Activated CD8-positive, alpha-beta memory T cell treated with anti-CD3 and anti-CD28 coated beads, Interleukin-2, amount 50 U/mL, for 48 hours (primary cell): ENCODE measurements at places on chromosomes 6 and 20.

DNA sequence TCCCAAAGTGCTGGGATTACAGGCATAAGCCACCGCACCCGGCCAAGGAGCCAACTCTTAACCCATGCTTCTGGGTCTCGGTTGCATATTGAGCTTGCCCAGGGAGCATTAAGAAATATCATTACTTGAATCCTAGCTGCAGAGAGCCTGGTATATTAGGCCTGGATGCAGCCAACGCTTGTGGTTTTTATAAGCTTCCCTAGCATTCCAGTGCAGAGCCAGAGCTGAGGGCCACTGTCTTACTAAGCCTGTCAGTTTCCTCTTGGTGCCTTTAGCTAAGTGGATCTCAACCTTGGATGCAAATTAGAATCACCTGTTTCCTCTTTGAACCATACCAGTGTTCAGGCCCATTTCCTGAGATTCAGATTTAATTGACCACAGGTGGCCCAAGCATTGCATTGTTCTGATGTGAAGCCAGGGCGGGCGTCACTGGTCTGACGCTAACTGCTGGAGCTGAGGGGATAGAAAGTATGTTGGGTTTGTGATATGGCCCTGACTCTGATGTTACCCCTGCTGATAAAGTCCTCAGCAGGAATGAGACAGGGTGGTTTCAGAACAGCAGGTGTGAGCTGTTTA is 76.3 kb downstream of the BTBD3 start:
- no peak for DNase-seq

- DNase-seq = no peak
Measured at GRCh38 chr20:61720348-61720696, 345.4 kb downstream of the TAF4 start.

- DNase-seq = no peak
Measured at GRCh38 chr6:4804095-4804494, 27.9 kb downstream of the CDYL start.

DNA sequence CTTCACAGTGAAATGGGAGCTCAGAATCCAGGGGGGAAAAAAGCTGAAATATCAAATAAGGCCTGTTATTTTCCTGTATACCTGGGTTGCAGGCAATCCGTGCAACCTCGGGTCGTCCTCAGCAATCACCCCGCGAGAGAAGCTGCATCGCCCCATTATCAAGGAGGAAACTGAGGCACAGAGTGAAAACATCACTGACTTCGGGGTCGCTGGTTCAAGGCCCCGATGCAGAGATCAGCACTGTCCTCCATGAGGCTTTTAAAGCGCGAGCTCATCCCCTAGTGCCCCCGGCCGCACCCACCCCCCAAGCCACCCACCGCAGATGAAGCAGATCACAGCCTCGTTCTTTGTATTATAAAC is 203.9 kb downstream of the PREX1 start:
- no peak for DNase-seq

DNA sequence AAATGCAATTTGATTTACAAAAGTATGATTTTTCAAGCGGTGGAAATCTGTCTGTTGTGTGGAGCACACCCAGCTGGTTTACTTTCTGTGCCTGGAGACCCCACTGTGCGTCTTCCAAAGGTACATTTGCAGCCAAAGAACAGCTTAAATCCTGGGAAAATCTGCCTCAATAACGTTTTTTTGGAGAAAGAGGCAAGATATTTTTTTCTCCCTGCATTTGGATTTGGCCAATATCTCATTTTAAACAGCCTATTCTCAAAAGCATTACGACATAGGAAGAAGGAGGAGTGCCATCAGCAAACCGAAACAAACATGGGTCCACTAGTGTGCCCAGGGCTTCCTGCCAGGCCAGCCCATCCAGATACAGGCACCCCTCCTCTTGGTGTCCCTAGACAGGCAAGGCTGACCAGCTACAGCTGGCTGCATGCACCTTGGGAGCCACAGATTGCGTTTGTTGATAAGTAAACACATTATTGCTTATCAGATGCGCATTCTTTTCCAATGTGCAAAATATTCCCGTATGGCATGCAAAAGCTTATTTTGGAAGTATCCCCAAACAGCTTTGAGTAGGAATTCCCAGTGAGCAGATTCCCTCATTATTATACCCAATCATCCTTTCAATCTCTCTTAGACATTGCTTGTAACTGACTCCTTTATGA is 184.5 kb upstream of the MARCKS start:
- DNase-seq = no peak

DNA sequence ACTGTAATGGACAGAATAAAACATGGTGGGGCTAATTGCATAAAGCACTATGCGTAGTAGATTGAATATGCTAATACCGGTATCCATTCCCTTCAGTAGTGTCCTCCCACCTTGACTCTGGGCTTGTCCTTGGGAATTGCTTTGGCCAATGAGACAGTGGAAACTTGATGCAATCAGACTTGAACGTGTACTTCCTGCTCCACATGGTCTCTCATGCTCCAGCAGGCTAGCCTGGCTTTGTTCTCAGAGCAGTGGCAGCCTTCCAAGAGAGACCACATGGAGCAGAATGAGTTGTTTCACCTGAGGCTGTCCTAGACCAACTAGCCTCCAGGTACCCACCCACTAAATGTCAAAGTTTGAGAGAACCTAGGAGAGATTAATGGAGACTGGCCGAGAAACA is 37.0 kb upstream of the BTBD3 start:
- DNase-seq = no peak

- DNase-seq = no peak
Measured at GRCh38 chr6:133551436-133551835, 310.3 kb downstream of the EYA4 start.

DNA sequence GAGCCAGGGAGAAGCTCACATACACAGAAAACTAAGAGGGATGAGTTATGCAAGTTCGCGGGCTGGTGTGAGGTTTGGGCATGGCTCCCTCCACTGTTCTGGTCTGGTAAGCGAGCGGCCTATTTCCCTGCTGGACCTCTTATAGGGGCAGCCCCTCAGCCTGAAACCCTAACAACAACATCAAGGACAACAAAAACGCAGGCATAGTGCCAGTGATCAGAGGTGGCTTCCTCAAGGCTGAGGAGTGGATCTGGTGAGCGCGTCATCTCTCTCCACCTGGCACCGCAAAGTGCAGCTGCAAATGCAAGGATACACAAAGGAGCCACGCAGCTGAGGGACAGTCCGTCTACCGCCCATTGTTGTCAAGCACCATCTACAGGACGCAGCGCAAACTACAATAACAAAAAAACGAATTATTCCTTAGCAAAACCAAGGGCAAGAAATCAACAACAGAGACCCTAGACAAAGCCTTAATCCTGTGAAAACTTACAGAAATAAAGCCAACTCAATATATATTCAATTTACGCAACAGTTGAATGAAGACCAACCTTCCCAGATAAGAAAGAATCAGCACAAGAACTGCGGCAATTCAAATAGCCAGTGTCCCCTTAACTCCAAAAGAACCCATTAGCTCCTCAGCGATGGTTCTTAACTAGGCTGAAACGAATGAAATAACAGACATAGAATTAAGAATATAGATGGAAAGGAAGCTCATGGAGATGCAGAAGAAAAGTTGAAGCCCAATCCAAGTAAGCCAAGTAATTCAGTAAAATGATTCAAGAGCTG is 9.2 kb upstream of the DEFB110 start:
- DNase-seq = no peak

GRCh38 chr20:58344741-58345140 is 35.2 kb downstream of the RAB22A start:
- no peak for DNase-seq

DNA sequence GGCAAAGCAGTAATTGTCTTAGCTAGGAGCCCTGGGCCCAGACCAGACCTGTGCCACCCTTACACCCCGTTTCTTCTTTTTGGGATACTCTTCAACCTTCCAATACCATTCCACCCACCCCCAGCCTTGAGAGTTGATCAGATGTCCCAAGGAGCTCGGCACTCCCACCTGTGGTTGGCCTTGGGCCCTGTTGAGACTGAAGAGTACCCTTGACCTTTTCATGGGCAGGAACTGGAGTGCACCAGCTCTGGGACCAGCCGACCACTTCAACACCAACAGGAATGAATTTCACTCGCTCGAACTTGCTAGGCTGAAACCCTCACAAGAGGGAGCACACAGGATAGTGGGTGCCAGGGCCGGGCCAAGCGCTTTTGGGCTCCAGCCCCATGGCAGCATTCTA is 273.6 kb downstream of the PHACTR1 start:
- no peak for DNase-seq

- peak; percentile 63 for DNase-seq
Measured at GRCh38 chr6:138593124-138593877, 94.0 kb upstream of the NHSL1 start.

DNA sequence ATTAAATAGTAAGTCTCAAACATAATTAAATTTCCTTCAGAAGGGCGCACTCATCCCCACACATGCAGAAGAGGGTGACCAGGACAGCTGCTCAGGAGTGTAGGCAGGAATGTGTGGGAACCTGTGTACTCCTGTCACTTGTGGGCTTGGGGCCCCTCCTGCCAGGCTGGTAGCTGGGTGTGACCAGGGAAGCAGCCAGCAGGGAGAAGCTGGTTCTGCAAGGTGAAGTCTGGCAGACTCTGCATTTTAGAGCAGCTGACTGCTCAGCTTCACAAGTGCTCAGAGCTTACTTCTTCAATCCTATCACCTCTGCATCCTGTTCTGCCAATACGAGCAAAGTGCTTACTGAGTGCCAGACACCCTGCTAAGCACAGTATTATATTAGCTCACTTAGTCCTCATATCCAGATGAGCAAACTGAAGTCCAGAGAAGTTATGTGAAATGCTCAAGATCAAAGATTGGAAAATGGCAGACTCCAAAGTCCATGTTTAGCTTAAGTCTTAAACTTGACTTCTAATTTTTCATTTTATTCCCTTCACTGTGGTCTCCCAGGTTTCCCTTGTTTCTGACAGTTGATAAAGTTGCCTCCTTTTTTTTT is 27.9 kb downstream of the ELMO2 start:
- no peak for DNase-seq

DNA sequence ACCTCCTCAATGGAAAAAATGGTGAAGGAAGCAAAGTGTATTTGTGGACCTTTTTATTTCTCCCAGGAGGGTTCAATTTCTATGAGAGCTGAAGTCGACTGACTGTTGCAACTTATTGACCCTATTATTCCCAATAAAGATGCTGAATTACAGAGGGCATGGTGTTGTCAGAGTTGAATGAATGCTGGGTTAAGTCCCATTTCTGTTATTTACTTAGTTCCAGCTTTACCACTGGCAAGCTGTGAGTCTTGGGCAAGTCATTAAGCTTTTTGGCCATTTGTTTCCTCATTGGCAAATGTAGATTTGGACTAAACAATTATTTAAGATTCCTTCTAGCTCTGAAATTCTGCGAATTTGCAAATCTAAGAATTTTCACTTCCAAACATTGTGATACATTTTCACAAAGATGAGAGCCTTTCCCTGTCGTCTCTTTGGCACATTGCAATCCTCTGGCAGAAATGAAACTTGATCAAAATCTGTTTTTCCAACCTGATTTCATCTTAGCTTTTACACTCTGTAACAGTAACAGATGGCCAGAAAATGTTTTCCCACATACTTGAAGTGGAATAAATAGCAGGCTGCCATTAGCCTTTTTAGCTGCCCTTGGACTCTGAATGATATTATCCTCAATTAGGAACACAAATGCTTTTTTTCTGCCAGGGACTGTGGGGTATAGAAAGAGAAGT is 21.3 kb downstream of the BLTP3A start:
- DNase-seq = no peak
